ENCODE measurements at places on chromosomes 13 and 19.
A peak's percentile ranks its signal among the peaks of the same experiment; 100 is the strongest.

- no peak for DNase-seq
Measured at GRCh38 chr19:8393192-8393870, 3.2 kb downstream of the RAB11B start.

GRCh38 chr19:34676697-34677385, at the start of gene SCGB2B2:
Gene SCGB2B2 (minus strand): TSS chr19:34677159. CDS start chr19:34594563, 82,596 bp downstream.
- peak; percentile 99 for DNase-seq

DNA sequence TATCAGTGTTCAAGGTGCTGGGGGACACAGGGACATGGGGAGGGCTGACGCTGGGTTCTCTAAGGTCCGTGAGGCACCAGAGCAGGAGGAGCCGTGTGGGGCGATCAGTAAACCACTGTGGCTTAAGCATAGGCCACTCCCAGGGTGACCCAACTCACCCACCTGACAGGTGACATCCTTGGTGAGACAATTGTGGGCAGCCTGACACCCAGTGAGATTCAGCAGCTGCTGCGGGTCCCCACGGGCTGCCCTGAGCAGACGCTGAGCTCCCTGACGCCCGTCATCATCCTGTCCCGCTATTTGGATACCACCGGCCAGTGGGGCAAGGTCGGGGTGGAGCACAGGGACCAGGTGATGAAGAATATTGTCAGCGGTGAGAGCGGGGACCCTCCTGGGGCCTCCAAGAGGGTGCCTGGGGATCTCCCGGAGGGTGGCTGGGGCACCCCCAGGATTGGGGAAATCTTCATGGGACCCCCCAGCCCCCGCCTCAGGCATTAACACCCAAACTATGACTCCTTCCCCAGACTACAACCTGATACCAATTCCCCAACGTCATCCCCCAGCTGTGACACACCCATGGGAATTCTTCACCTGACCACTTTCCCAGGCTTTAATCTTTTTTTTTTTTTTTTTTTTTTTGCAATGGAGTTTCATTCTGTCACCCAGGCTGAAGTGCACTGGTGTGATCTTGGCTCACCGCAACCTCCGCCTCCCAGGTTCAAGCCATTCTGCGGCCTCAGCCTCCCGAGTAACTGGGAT, 33.3 kb upstream of the SHFL start:
- no peak for DNase-seq

DNA sequence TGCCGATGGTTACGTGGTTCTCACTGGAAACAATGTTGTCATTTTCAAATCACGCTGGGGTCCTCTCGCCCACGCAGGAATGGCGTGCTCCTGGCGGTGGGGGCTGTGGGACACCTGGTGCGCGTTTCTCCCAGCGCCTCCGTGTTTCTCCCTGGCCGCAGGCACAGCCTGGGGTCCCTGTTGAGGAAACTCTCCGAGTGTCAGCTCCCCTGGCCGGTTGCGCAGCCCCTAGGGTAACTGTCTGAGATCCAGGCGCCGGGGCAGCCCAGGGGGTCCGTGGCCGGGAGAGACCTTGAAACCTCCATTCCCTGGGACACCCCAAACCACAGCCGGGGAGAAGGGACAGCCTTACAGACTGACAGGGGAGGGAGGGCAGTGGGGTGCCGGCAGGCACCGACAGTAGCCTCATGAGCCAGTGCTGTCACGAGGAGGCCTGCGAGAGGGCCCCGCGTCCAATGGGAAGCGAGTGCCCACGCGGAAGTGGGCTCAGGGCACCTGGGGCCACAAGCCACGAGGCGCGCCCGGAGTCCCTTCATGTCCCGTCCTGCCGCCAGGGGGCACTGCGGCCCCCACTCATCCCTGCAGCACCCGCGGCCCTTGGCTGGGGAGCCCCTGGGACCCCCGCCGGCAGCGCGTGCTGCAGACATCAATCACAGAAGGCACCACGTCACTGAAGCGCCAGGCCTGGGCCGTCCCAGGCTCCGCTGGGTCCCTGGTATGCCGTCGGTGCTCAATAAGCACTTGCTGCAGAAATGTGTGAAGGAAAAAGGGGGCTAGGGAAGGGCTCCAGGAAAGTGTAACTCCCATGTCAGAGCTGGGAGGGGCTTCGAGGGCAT, 9.5 kb downstream of the ADAMTSL5 start:
- peak; percentile 45 for DNase-seq

DNA sequence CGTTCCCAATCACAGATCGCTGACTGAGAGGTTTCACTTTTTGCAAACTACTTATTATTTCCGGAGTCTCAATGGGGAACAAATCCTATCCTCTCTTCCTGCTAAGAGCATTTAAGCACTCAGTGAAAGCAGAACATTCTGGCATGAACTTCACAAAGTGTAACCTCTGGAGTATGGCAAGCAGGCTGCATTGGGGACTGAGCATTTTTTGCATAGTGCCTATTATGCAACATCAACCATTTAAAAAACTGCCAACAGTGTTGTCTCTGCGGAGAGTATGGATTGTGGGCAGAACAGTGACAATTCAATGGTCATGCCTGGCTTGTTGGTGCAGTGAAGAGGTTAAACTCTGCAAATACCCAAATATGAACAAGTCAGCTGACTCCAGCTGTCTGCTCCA, 484.6 kb downstream of the OLFM4 start:
- DNase-seq = no peak

- DNase-seq = no peak
Measured at GRCh38 chr13:51518827-51519226, 65.4 kb upstream of the WDFY2 start.

- DNase-seq = no peak
Measured at GRCh38 chr19:35021016-35021415, 9.3 kb upstream of the SCN1B start.

- no peak for DNase-seq
Measured at GRCh38 chr13:24539500-24540165, 27.1 kb upstream of the PARP4 start.

DNA sequence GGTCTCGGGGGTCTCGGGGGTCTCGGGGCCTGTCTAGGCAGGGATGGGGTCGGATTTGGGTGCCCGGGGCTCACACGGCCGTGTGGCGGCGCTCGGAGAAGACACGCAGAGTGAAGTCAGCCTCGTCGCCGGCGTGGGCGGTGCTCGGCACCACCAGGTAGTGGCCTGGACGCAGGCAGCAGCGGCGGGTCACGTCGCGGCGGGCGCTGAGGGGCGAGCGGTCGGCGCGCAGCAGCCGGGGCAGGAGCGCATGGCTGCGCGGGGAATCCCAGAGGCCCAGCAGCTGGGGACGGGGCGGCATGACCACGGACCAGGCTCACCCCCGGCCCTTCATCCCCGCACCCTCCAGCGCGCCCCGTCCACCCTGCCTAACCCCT, 8.2 kb downstream of the CAPN12 start:
- DNase-seq = peak; percentile 71

Data from NCI-H345 (cell line).